ENCODE measurements at places on chromosomes 2 and 18. TPM values are rescaled to one million over a fixed set of nuclear protein-coding genes. Genes with fewer than 3 reads are reported as not detected.

DNA sequence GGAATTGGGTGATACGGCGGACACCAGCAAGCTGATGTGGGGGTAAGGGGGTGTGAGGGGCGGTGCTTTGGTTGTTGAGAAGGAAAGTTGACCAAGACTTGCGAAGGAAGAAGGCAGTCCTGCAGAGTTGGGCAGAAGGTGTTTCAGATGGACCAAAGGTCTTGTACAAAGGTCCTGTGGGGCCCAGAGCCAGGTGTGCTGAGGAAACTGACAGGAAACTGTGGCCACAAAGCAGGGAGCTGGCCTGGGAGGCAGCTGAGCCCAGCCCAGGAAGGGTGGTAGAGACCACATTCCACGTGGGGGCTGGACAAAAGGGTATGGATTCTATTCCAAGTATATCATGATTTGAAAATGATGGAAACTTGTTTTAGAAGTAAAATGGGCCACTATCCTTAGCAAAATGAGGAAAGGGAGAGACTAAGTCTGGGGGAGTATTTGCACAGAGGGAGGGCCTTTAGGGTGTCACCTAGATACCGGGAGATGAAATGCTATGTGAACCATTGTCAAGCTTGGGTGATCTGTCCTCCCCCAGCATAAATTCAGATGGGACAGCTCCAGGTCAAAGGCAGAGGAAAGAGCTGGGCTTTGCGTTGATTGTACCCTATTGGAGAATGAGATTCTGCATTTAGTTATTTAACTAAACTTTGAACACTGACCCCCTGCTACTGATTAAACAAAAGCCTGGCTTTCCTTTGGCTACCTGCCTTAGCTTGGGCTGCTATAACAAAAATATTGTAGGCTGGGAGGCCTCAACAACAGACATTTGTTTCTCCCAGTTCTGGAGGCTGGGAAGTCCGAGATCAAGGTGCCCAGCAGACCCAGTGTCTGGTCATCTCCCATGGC is 4.3 kb upstream of the EDAR start:
- no peak for DNase-seq

Gene MCEE
- total RNA-seq: 10.6 TPM

Gene TSPYL6
- not detected for total RNA-seq

GRCh38 chr2:202418027-202418426 is 41.9 kb downstream of the BMPR2 start:
- DNase-seq: no peak

Gene PPP1R1C
- not detected for total RNA-seq

DNA sequence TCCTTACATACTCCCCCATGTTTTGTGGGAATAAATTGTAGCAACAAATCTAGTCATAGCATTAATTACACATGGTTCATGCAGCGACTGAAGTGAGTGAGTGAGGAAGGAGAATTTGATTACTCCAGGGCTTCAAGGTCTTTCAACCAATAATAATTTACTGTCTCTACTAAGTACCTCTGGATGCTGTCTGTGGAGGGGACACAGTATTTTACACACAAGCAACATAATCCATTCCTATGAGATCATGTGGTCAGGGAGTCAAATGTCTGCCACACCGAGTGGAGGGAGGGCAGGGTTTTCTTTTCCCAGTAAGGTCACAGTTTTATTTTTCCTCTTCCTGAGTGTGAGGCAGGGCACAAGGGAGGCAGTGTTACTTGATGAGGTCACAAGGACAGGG is 334.7 kb upstream of the CELF4 start:
- no peak for DNase-seq

Measured in activated naive CD8-positive, alpha-beta T cell treated with anti-CD3 and anti-CD28 coated beads for 36 hours (primary cell).